Neuronal stem cell (in vitro differentiated cells): ENCODE measurements at places on chromosomes 4 and X.

DNA sequence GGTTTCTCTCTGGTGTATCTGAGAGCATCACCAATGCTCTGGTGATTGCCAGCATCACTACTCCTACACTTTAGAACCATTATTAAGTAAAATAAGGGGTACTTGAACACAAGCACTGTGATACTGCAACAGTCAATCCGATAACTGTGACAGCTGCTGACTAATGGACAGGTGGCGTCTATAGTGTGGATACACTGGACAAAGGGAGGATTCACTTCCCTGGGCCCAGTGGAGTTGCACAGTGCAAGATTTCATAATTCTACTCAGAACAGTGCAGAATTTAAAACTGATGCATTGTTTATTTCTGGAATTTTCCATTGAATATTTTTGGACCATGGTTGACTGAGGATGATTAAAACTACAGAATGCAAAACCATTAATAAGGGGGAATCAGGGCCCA lies 97.8 kb downstream of the SHROOM3 start:
- DNase-seq, result no peak

DNA sequence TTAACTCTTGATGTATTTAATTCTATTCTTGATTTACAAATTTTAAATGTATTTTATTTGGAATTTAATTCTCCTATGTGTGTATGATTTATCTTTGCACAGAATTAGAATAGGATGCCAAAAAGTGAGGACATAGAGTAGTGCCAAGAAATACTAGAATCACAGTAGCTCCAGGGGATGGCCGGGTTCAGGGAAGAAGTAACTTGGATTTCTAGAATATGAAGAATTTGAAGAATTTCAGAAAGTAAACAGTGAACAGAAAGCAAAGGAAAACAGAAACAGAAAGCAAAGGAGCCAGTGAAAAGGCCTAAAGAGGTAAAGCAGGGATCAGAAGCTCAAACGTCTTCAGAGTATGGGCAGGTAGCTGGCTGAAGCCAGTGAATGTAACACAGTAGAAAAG lies 1187.6 kb downstream of the RPA4 start:
- no peak for DNase-seq

- no peak for DNase-seq
Observed at GRCh38 chr4:3208826-3209225, 40.1 kb upstream of the MSANTD1 start.

- DNase-seq, result no peak
Observed at GRCh38 chr4:147629783-147630730, 12.9 kb downstream of the TMEM184C start.

- no peak for DNase-seq
Observed at GRCh38 chr4:184815046-184815877, 10.5 kb downstream of the ACSL1 start.

DNA sequence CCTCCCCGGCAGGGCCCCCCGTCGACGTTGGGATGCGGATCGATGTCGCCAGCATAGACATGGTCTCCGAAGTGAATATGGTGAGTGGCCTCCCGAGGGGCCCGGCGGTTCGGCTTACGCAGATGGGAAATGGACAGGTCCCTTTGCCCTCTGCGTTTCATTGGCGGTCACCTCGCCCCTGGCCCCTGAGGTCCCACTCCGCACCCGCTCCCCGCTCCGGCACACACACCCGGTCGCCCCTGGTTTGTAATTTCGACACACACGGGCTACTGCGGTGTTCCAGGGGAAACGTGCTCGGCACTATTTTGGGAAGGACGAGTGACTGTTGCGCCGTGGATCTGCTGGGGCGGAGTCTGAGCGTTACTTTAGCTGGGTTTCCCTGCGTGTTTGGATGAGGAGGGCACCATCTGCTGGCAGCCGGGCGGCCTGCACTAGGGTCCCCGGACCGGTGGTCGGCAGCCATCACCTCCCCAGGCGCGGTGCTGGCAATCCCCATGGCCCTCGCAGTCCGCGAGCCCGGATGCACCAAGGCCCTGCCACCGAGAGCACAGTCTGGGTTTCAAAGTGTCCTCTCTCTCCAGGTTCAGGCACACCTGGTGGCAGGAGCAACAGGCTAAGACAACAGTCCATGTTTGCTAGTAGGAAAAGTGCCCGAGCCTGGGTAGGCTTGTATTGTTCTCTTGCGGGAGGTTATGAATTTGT lies 1.2 kb downstream of the GABRB1 start:
- peak; percentile 75 for DNase-seq

DNA sequence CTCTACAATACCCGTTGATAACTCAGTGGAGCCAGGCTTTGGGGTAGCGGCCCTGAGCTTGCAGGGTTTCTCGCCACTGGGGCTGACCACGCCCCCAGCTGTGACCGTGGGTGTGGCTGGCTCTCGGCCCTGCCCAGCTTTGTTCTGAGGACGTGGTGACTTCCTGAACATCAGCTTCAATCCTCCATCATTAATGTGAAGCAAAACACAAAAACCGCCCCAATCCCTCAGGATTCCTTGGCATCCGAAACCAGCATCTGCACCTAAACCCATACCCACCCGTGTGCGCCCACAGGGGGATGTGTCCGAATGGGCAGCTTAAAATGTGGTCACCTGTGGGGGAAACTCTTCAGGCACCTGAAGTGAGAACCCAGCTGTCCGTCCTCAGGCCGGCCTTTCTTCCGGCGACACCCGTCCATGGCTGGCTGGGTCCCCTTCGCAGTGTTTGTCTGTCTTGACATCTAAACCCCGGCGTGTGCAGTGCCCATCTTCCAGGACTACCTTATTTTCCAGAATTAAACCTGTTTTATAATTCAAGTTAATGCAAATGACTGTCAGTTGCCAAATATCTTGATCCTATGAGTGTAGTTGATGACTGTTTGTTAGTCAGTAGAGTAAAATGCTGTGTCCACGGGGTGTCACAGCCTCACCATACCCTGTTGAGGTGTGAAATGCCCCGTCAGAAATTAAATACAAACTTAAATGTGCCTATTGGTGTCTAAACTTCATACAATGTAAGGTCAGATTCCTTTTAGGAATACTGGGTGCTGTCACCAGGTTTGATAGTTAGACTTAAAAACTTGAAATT lies 27.3 kb downstream of the NELFA start:
- no peak for DNase-seq

DNA sequence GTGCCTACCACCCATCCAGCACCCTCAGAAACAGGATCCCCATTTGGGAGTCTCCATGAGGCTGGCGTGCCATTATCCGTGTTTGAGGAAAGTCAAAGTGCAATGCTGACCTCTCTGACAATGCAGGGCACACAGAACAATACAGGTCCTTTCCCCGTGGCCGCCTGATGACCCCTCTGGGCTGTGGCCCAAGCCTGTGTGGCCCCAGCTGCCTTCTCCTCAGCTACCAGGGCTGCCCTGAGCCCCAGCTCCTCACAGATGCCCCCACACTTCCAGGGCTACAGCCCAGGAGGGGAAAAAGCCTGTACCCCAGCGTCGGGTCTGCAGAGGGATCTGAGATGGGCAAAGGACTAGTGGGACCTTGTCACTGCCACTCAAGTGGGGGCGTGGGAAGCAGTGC lies 15.5 kb downstream of the ZFYVE28 start:
- DNase-seq, result no peak

GRCh38 chrX:3529466-3530010 lies 183.1 kb upstream of the MXRA5 start:
- DNase-seq, result no peak

- DNase-seq, result no peak
Observed at GRCh38 chr4:17469931-17470674, 41.8 kb downstream of the QDPR start.

DNA sequence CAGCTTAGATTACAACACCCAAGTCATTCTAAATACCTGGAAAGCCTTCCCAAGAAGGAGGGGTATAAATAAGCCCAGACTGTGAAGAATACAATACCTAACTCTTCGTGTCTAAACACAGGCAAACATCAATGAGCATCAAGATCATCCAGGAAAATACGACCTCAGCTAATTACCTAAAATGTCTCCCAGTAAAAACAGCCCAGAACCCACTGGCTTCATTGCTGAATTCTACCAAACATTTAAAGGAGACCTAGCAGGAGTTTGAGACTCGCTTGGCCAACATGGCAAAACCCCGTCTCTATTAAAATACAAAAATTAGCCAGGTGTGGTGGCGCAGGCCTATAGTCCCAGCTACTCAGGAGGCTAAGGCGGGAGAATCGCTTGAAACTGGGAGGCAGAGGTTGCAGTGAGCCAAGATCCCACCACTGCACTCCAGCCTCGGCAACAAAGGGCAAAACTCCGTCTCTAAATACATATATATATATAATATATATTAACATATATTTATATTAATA lies 19.1 kb upstream of the HSFX4 start:
- no peak for DNase-seq

GRCh38 chrX:129833153-129833990 lies 10.3 kb downstream of the ZDHHC9 start:
- DNase-seq, result no peak

GRCh38 chr4:158020176-158020575 lies 152.6 kb downstream of the GASK1B start:
- no peak for DNase-seq

- DNase-seq, result no peak
Observed at GRCh38 chrX:66038115-66038514, 1.8 kb downstream of the VSIG4 start.

- DNase-seq, result no peak
Observed at GRCh38 chr4:1800805-1801204, 7.7 kb downstream of the FGFR3 start.

DNA sequence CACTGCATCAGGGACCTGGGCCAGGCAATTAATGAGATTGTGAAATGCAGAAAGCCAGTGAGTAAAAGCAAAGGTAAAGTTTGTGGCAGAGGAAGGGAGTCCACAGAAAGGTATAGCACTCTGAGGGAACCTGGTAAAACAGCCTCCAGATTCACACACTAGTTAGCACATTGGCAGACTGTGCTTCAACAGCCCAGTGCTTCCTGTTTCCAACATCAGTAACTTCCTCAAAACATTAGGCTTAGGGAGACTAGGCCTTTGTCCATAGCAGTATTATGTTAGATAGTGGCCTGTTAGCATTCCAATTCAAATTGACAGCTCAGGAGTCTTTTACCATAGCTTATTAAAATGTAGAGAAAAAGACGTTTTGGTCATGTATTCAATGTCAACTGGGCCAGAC lies 582.6 kb upstream of the ACTRT1 start:
- DNase-seq, result no peak

DNA sequence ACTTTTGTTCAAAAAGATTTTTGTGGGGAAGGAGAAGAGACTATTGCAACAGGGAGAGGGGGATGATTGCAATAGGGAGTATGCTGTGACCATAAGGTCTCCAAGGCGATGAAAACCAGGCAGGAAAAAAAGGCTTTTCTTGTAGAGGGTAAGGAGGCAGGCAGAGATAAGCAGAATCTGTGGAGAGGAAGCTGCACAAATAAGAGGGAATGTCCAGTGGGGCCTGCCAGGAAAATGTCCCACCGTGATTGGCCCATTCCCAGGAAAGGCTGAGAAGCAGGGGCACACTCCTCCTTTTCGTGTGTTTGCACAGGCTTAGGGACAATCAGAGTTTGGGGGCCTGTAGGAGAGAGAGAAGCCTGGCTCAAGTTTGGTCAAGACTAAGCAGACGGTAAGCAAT lies 29.1 kb downstream of the SPACA5 start:
- no peak for DNase-seq

- no peak for DNase-seq
Observed at GRCh38 chr4:101037249-101037648, 310.1 kb downstream of the PPP3CA start.

DNA sequence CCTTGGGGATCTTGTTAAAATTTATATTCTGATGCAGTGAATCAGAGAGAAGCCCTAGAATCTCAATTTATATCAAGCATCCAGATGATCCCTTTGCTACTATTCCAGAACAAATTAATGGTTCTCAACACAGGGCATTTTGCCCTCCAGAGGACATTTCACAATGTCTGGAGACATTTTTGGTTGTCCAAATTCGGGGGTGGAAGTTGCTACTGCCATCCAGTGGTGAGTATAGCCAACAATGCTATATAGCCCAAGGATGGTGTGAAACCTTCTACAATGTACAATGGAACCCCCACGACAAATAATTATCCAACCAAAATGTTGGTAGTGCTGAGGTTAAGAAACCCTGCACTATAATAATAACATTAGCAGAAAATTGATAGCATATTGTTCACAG lies 2440.0 kb downstream of the PCDH7 start:
- no peak for DNase-seq

GRCh38 chr4:159735281-159736207 lies 632.7 kb downstream of the RAPGEF2 start:
- DNase-seq, result no peak

GRCh38 chr4:68570122-68570507 lies 6.0 kb downstream of the UGT2B17 start:
- DNase-seq, result no peak

- DNase-seq, result no peak
Observed at GRCh38 chr4:40314951-40315350, 20.2 kb upstream of the CHRNA9 start.
